CD4-positive, alpha-beta T cell treated with Interleukin-4 for 4 hours (primary cell): ENCODE measurements at places on chromosomes 1 and 21.

- no peak for DNase-seq
Measured at GRCh38 chr1:1115136-1115785, 628 bp downstream of the C1orf159 start.

GRCh38 chr1:173403996-173404395 is 73.1 kb upstream of the PRDX6 start:
- no peak for DNase-seq

GRCh38 chr1:77927414-77927813 is 39.0 kb downstream of the NEXN start:
- no peak for DNase-seq

DNA sequence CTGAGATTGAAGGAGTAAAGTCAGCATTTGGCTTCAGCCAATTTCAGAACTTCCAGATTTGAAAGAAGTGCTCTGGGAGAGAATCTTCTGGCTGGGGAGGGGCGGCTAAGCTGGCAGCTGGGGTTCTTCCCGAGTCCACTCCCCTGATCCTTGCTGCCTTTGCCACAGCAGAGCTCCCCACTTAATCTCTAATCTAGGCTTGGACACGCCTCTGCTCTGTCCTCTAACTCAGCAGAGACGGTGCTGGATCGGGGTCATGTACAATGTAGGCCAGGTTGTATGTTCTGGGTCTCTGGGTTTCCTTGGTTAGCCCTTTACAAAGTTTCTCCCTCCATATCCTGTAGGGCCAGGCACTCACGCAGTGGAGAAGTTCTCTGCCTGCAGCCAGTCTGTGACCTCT is 10.1 kb upstream of the GSTM3 start:
- DNase-seq = no peak

DNA sequence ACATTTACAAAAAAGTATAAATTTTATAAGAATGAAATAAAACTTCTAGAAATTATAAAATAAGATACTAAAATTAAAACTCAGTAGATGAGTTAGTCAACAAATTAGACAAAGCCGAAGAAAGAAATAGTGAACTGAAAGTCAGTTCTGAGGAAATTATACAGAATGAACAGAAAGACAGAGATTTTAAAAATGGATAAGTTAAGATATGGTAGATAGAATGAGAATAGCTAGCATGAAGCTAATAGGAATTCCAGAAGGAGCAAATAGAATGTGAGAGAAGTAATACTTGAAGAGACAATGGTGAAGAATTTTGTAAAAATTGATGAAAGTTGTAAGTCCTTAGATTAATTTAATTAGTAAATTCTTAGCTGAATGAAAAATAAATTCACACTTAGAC is 430.4 kb upstream of the RUNX1 start:
- DNase-seq = no peak

DNA sequence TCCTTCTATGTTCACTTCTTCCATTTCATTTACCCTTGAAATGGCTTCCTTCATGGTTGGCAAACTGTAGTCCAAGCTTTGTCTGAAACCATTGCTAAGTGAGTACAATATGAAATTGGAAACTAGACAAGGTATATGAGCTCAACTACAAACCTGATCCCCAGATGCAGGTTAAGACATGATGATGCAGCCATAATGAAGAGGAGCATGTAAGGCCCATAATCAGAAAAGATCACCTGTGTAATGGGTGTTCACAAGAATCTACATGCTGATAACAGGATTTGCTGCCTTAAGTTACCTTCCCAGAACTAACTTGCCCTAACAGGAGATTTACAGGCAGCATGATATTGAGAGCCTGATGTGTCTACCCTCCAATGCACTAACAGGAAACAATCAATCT is 153.9 kb downstream of the KCNH1 start:
- no peak for DNase-seq

GRCh38 chr1:10713614-10714013 is 82.8 kb downstream of the CASZ1 start:
- no peak for DNase-seq

DNA sequence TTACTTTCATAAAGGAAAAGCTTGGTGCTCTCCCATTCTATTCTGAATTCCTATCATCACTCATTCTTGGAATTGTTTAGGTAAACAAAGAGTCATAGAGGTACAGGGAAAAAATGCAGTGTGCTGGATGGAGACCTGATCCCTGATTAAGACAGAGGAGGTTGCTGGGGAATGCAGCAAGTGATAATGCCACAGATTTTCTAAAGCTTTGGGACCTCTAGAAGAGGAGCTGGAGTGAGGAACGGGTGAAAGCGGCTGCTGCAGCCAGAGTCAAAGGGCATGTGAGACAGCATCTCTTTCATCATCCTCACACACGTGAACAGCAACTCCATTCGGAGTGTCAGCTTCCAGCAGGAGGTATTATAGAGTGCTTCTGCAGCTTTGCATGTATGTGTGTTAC is 54.9 kb upstream of the DIPK1A start:
- no peak for DNase-seq

GRCh38 chr1:156160743-156161171 is 7.4 kb downstream of the SEMA4A start:
- peak; percentile 55 for DNase-seq

- DNase-seq = no peak
Measured at GRCh38 chr1:6300342-6301048, 39.6 kb upstream of the GPR153 start.

DNA sequence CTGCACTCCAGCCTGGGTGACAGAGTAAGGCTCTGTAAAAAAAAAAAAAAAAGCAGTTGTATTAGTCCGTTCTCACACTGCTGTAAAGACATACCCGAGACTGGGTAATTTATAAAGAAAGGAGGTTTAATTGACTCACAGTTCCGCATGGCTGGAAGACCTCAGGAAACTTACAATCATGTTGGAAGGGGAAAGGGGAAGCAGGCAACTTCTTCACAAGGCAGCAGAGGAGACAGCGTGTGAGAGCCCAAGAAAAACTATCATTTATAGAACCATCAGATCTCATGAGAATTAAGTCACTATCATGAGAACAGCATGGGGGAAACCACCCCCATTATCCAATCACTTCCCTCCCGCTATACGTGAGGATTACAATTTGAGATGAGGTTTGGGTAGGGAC is 151.7 kb upstream of the NR5A2 start:
- DNase-seq = no peak

- DNase-seq = peak; percentile 66
Measured at GRCh38 chr1:172818841-172819527, 160.1 kb downstream of the FASLG start.

DNA sequence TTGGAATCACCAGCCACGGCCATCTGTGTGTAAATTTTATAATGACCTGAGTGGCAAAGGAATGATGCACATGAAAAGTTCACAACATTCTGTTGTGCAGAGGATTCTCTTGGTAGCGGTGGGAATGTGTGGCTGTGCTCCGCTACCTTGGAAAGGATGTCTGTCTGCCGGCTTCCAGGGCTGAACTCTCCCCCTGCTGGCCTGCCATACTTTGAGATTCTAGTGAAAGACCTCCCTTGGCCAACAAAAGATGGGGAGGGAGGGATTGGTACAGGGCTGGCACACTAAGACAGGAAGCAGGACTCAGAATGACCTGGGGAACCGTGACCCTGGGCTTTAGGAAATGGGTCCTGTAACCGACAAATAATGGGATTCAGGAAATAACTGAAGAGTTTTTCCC is 194.5 kb upstream of the PLD5 start:
- no peak for DNase-seq

DNA sequence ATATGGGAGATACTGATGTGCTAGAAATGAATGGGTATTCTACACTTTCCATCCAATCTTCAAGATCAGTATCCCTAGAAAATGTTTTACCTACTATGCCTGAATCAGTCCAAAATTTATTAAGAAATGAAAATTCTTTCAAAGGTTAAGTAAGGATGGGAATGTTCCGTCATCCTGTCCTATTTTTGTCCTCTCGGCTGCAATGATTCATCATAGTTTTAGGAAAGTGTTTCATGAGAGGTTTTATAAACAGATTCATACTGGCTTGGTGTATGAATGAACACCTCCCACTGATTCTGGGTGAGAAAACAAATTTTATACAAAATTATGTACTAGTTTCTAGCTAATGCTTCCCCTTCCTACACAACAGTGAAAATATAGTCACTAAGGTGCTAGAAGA is 504.6 kb upstream of the NR5A2 start:
- DNase-seq = no peak

GRCh38 chr21:37060296-37060695 is 12.6 kb downstream of the PIGP start:
- no peak for DNase-seq

- no peak for DNase-seq
Measured at GRCh38 chr1:162551969-162552683, 9.4 kb upstream of the UAP1 start.

GRCh38 chr1:34982820-34983376 is 2.2 kb downstream of the TMEM35B start:
- no peak for DNase-seq

DNA sequence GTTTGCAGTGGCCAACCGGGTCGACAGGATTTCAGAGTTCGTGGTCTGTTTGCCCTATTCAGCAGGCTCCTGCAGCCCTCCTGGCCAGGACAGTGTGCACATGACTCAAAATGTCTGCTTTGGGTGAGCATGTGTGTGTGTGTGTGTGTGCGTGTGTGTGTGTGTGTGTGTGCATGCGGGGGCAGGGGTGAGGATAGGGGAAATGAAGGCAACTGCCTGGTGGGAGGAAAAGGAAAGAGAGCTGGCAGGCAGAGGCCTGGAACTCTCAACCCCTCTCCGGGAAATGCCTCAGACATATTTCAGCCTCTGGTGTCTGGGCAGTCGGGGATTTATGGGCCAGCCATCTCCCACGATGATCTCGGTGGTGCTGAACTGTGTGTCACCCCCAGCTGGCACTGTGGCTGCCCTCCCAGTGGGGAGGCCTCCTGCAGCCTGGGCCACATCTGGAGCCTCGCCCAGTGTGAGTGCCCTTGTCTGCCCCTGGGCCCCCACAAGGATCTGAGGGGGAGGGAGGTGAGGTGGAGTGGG is 15.2 kb downstream of the CDCP2 start:
- no peak for DNase-seq

DNA sequence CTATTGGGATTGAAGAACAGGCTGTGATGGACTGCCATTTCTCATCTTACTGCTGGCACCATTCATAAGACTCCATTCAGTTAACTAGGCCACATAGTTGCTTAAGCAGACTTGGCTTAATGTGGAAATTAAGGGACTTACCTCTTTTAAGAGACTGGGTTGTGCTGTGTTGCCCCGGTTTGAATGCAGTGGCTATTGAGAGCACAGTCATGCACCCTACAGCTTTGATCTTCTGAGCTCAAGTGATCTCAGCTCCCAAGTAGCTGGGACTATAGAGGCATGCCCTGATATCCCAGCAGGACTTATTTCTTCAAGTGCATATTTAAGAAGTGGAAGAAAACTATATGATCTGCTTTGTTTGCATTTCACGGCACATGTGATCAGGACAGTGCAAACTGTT is 181.1 kb downstream of the RASAL2 start:
- DNase-seq = no peak

DNA sequence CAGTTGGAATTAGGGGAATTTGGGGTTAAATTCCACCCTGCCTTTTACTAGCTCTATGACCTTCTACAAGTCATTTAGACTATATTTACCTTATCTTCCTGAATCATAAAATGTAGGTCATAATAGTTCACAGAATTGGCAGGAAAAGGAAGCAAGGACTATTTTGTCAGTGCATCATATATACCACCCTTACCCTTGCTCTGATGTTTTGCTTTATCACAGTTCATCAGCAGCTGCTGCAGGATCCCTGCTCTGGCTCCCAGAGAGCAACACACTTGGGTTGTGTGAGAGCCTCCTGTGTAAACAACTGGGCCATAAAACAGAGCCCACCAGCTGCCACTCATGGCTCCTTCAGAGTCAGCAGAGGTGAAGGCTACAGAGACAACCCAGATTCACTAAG is 631.6 kb upstream of the CAMK1G start:
- DNase-seq = no peak

GRCh38 chr1:222443566-222443965 is 104.3 kb downstream of the HHIPL2 start:
- DNase-seq = no peak

DNA sequence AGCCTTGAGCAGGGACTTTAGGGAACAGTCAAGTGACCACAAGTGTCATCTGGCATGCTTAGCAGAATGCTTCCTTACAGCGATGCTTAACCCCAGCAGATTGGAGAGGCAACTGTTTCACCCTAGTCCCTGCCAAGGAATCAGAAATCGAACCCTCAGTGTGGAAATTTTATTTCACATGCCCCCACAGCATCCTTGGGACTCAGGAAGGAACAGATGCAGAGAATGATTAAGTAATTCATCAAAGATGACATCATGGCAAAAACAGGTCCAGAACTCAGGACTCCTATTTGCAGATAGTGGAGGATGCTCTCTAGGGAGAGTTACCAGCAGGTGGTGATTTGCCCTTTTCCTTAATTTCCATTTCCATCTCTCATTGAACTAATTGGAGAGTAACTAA is 333.0 kb upstream of the KAZN start:
- no peak for DNase-seq

DNA sequence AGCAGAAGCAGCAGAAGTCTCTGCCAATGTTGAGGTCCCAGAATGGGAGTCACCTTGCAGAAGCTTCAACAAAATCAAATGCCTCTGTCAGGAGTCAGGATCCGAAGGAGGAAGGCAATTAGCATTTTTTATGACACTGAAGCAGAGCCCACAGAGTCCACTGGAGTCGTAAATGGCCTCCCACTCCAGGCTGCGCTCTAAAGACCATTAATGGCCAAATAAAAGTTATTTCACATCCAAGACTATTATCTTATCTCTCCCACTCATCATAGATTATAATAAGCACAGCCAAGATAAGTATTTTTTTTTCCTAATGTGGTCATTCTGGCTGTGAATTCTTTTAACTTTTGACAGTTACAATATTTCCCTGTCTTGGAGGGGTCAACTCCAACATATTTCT is 191.1 kb upstream of the C8B start:
- DNase-seq = no peak

DNA sequence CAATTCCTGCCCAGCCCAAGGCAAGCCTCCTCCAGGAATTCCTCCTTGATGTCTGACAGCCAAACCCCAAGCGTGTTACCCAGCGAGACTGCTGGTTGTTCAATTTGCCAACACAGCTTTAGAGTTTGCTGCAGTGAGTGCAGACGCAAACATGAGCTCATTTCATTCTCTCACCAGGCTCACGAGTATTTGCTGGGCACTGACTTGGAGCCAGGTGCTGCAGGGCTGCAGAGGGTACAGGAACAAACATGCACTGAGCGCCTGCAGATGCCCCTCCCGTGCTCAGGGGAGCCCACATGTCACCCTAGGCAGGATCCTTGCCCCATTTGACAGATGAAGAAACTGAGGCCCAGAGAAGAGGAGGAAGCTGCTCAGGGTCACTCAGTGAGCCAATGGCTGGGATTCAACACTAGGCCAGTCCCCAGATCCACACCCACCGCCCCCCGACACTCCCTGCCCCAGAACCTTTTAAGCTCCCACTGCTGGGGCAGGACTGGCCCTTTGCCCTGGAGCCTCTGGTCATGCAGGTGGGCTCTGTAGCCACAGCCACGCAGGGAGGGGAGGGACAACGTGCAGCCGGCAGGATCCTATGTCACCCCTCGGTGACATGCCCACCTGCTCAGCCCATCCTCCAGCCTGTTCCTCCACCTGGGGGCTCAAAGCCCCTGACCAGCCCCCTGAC is 363.7 kb downstream of the MATN1 start:
- DNase-seq = no peak

- no peak for DNase-seq
Measured at GRCh38 chr1:218156595-218156994, 128.5 kb upstream of the RRP15 start.

- DNase-seq = no peak
Measured at GRCh38 chr21:22762463-22762862, 1764.3 kb downstream of the NCAM2 start.

GRCh38 chr1:24914226-24915069 is 15.6 kb downstream of the RUNX3 start:
- DNase-seq = no peak
